Stimulated activated CD4-positive, alpha-beta T cell treated with anti-CD3 and anti-CD28 coated beads, Interleukin-4, amount 100 ng/mL, for 24 hours (primary cell): ENCODE measurements at places on chromosomes 13 and 19.

GRCh38 chr13:96817336-96817941, 176.8 kb downstream of the OXGR1 start:
- DNase-seq = no peak

DNA sequence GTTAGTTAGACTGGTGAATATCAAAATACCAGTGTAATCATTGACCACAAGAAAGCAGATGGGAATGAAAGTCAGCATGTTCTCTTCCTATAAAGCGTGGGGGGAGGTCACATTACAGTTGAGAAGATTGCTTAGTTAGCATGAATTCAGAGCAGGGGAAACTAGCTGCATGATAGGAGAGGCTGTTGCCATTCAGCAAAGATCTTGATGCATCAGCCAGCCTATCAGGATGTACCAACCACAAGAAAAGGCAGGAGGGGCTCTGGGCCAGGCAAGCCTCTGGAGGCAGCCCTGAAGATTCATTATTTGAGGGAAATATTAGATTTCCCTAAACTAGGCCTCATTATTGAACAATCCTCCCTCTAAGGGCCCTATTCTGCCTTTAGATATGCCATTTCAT, 5.0 kb upstream of the MTMR6 start:
- no peak for DNase-seq

GRCh38 chr19:13053238-13053637, 49.4 kb downstream of the LYL1 start:
- no peak for DNase-seq

DNA sequence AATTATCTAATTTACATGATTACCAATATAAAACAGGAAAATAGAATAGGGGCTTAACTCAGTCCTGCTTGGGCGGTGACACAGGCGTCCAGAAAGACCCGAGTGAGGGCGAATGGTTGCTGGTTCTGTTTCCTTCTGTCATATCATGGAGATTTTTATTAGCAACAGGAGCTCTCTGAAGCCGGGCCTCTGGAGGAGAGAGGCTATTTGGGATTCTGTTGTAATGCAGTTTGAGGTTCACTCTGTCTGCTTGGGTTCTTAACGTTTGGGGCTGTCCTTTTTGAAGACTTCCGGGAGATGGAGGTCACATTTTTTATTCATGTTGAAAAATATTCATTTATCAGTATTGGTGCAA, 115.7 kb upstream of the ZNF536 start:
- DNase-seq = no peak

GRCh38 chr19:21841488-21842097, 5.6 kb upstream of the ZNF43 start:
- no peak for DNase-seq

GRCh38 chr19:2336528-2337328, 8.2 kb downstream of the SPPL2B start:
- no peak for DNase-seq

- no peak for DNase-seq
Measured at GRCh38 chr13:98794498-98794897, 42.0 kb upstream of the SLC15A1 start.
